ENCODE measurements at places on chromosomes 4 and X.

DNA sequence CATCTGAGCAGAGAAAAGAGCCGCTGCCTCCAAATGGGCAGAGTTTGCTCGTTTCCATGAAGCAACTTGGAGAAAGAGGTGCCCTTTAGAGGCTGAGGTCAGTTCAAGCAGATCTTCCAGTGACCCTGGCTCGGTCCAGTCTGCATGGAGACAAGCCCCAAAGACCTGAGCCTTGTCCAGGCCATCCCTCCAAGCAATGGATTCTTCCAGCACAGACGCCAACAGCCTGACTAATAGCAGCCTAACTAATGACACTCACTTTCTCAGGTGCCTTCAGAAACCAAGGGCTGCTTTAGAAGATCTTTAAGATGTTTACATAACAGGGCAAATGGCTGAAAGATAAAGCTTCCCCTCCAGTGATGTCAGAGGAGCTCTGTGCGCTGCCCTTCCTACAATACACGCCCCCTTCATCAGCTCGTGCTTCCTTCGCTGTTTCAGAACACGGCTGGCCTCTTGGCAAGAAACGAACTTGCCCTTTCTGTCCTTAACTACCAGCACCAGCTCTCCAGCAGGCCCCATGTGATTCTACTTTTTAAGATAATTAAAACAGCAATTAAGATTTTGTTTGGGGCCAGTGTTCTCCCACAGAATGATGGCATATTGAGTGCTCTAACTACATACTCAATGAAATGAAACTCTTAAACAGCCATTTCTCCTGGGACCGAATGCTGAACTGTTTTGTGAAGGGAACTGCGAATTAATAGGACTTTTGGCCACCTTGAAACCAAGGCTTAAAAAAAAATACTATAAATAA is 119.0 kb downstream of the GPR143 start:
- DNase-seq, result peak; percentile 75

DNA sequence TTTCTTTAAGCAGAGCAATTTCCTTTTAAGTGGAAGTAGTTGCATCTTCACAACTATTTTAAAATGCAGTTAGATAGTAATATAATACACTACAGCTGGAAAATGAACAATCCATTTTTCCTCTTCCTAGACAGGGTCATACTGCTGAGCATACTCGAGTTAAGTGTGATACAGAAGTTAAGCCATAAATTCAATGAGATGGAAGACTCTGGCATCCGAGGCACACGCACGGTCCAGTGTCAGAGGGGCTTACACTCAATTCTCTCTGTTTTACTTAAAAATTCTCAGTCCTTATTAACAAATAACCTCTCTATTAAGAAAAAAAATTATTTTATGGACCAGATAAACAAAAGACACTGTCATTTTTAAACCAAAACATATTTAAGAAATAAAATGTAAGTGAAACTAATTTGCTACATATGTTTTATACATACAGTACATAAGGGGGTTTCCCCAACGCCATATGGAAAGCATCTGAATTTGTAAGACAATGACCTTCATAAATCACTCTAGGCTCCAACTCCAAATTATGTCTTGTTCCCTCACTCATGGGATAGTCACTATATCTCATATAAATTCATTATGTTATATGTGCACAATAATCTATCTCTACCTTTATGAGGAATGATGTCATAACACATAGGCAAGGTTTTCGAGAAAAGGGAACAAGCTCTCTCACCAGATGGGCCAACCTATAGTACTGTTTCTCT is 315.3 kb downstream of the PAPSS1 start:
- no peak for DNase-seq

DNA sequence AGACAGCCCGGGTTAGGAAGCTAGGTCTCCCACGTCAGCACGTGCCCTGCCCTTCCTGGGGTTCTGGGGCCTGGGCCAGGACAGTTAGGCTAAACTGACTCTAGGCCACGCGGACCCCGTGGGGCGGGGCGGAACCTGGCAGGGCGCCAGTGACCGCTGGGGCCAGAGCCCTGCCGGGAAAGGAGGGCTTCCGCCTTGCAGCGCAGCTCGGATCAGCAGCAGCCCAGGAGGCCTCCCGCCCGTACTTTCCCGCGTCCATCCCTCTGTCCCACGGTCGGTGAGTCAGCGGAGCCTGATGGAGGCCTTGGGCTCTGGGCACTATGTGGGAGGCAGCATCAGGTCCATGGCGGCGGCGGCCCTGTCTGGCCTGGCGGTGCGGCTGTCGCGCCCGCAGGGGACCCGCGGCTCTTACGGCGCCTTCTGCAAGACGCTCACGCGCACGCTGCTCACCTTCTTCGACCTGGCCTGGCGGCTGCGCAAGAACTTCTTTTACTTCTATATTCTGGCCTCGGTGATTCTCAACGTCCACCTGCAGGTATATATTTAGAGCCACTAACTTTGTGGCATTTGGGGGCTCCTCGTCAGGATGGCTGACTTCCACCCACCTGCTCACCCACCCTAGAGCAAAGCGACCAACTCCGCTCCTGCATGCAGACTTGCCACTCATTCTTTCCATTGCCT is at the start of gene SMIM10:
Gene SMIM10, plus strand, starts transcription at position 191 of the 681 bp plus-strand sequence. Its CDS starts 105 bp downstream, at position 296.
- DNase-seq, result peak; percentile 81

- DNase-seq, result no peak
Observed at GRCh38 chr4:99504804-99505502, 5.9 kb upstream of the C4orf17 start.

GRCh38 chrX:150704030-150704613 is 10.9 kb downstream of the MTMR1 start:
- peak; percentile 22 for DNase-seq

DNA sequence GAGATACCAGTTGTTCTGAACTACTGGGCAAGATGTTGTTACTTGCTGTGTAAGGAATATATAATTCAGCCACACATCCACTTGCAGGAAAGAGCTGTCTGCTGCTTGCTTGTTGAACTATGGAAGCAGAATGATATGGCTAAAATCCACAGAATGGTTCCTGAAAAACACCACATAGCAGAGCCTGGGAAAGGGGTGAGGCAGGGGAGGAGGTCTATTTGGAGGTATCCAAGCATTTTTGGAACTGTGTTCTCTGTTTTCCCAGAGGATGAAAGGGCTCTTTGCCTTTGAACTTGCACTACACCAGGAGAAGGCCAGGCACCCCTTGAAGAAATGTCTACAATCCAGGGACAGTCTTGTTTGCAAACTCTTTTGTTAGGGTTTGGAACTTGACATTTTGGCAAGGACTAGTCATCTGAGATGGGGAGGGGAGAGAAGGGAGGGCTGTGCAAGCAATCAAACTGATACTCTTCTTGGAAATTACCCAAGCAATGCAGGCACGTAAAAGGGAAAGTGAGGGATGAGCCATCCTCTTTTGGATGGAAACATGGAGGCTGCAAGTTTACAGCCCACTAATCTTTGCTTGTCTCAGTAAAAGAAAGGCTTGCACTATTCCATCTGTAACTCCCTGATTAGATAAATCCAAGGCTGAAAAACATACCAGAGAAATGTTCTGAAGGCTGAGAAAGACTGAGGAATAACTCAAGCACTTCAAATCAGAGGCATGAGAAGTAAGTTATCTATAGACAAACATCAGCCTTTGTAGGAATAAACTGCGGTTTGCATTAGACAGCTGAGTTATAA is 141.0 kb downstream of the TSPAN5 start:
- DNase-seq, result peak; percentile 96

- DNase-seq, result no peak
Observed at GRCh38 chr4:93834249-93835066, 5.9 kb downstream of the ATOH1 start.

DNA sequence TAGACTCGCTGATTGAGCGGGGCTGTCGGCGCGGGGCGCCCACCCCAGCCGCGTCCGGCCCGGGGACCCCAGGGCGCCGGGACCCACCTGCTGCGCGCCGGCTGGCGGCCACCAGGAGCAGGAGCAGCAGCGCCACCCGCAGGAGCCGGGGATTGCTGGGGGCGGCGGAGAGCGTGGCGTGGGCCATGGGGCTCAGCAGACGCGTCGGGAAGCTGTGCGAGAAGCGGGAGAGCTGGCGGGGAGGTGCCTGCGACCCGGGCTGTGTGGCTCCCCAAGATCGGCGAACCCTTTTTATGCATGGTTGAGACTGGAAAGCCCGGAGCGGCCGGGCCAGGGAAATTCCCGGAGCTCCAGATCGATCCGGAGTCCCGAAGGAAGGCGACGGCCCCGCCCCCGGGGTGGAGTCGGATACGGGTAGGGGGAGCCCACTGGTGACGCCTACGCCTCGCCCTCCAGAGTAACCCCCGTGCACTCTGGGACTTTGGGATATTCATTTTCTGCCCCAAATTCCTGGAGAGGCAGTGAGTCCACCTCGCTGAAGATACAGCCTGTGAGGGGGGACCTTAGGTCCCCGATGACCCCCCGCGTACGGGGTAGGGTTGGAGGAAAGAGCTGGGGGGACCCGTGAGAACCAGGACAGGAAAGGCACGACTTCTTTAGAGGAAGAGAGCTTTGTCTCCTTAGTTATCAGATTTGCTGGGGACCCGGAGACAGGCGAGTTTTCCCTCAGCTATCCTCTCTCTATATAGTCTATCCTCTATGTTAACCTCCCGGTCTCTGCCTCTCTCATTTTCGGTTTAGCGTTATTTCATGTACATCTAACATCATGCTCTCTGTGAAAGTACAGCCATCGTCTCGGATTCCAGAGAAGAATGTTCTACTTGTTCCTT is at the start of gene CXCL3:
Gene CXCL3, minus strand, starts transcription at position 265 of the 890 bp plus-strand sequence. Its CDS starts 78 bp downstream, at position 187.
- peak; percentile 55 for DNase-seq

DNA sequence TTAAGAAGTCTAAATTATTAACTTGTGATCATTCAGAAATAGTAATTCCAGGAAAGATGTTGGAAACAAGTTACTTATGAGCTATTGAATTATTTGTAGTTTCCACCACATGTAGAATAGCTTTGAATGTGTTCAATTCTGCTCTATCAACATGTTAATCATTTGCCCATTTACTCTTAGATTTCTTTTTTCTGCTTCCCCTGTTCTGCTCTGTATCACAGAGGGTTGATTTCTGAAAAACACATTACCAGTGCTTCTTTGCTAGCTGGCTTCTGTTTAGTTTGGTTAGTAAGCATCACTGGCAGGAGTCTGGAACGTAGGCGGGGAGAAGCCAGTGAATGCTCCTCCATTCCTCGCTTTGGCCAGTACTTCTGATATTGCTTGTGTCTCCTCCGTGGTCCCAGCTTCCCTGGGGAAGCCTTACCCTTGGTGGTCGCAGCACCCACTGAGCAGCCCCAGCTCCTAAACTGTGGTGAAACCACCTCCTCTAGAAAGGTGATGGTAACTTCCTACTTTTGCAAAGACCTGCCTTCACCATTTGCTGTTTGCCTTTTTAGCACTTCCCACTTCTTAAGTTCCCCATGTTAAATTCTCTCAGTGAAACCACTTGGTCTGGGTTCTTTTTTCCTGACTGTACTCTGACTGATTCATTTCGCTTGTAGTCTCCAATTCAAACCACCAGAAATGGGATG is 40.3 kb upstream of the GALNT7 start:
- DNase-seq, result no peak

DNA sequence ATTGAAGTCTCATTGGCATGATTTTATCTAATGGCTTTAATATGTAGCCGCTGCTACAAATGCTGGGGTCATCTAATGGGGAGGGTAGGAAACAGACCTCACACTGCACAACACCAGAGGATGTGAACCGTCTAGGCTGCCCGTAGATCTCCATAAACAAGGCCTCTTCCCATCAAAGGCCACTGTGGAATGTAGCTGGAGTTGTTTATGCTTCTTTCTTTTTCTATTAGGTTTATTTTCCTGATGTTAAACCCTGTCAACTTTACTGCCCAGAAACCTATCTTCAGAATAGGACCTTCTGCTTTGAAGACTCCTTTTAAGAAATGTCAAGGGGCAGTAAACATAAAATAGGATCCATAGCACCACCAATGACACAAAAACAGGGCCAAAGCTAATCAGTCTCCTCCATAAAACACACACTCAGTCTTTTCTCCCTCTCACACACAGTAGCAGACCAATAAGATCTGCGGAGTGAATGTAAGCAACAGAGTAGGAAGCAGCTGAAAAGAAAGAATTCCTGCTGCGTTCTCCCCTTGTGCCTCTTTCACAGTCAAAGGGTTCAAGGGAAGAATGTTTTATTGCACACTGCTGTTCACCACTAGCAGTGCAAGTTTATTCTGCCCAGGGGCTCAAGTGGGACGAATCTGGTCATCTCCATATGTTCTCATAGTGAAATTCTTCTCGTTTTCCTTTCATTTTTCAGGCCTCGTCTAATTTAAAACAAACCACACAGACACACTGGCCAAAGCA is 72.2 kb downstream of the MAML3 start:
- peak; percentile 60 for DNase-seq

DNA sequence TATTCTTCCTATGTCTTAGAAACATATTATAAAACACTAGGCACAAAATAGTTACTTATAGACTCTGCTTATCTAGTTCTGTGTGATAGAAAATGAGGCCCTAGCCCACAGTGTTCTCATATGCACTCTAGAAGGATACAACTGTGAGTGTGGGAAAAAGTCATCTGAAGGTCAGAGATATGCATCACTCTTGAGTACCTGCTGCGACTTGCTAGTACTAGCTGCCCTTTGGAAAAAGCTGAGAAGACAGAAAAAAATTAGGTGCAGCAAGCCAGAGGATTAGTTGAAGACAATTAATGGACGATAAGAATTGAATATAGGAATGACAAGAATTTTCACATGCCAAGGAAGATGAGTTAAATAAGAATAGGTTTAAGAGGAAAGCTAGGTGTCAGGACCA is 61.3 kb downstream of the MTHFD2L start:
- no peak for DNase-seq

- DNase-seq, result peak; percentile 80
Observed at GRCh38 chr4:125368671-125369081, 53.9 kb downstream of the FAT4 start.

Measured in fibroblast of villous mesenchyme (primary cell).